ENCODE measurements at places on chromosomes 3 and 15.

- DNase-seq: no peak
These were observed 1.1 kb upstream of the MCCC1 start for GRCh38 chr3:183100376-183100775.

DNA sequence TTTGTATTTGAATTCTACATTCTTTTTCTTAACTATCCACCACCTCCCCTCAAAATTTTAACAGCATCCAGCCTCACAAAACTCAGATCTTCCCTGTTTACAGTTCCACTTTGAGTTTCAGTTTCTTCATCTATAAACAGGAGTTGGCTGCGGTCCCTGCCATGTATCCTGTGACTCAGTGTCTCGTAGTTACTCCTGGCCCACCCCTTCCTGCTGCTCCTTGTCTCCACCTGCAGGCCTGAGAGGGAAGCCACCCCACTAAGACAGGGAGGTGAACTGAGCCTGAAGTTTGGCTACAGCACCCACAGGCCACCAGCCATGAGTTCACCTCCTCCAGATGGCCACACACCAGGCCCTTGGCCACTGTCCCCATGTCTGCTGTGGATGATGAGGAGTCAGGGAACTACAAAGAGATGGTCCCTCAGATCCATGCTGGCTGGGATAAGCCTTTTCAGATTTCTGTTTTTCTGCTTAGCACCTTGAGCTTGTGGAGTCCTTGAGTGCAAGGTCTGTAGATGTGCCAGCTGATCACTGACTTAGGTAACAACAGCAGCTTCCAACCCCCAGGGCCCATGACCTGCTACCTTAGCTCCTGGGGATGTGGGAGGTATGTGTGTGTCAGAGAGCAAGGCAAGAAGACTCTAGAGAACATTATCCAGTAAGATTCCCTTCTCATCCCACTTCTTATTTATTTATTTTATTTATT is 37.5 kb downstream of the CD86 start:
- DNase-seq: peak; percentile 42

DNA sequence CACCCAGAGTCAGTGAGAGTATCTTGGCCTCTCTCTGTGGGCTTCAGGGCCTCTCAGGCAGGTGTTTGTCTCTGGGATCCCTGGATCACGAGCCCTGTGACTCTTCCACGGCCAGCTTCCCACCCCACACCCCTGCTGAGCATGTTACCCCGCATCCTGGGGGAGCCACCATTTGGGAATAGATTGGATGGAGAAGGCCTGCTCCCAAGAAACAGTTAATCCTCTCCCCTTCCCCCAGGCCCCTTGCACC is 15.5 kb upstream of the SRP14 start:
- no peak for DNase-seq

DNA sequence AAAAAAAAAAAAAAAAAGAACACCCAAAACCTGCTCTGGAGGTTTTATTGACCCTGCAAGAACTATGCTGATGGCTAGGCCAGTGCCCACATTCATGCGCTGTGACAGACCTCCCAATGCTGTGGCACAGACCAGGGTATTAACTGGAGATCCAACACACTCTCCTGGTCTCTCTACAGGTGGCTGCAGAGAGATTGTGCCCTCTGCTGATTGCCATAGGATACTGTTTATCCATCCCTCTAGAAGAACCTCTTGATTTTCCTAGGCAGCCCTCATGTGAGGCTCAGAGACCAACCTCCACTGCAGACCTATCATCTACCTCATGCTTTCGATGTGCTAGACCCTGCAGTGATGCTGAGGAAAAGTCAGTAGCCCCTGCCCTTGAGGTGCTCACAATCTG is 125.5 kb upstream of the TRIM42 start:
- DNase-seq: no peak

DNA sequence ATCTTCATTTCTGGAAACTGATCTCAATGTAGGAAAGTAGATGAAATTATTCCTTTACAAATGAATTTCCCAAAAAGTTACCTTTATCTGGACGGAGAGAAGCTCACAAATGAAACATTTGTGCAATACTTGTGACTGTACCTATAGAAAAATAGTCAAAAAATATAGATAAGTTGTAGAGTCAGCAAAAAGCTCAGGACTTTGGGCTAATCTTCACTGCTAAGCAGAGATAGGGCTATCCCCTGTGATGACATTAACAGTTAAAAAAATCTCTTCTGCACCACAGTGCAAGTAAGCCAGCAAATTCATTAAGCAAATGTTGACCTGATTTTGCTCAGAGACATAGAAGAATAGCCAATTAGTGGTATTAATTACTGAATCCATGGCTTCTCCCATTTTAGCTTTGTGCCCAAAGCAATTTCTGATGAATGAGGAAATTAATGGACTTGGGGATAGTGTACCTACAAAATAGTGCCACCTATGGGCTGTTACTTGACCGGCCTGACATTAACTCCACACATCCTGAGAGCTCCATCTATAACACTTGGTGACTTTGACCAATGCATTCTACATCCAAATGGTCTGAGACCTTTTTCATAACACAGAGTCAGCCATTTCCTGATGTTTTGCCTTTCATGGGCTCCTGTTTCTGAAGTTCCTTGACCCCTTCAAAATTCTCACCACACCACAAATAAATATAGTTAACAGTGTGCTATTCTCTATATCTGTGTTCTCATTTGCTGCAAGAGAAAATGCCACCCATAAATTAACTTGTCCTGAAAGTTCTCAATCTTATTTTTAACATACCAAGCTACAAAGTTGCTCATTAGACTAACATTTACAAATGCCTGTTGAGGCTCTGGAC is 105.0 kb downstream of the SSR3 start:
- DNase-seq: no peak

DNA sequence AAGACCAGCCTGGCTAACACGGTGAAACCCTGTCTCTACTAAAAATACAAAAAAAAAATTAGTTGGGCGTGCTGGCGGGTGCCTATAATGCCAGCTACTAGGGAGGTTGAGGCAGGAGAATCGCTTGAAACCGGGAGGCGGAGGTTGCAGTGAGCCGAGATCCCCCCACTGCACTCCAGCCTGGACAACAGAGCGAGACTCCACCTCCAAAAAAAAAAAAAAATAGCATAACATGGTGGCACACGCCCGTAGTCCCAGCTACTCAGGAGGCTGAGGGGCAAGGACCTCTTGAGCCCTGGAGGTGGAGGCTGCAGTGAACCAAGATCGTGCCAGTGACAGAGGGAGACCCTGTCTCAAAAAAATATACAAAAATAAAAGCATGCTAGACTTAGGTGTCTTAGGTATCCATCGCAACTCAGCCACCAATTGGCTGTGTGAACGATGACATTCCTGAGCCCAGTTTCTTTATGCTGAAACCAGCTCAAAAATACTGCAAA is 6.2 kb downstream of the PLCH1 start:
- DNase-seq: no peak

DNA sequence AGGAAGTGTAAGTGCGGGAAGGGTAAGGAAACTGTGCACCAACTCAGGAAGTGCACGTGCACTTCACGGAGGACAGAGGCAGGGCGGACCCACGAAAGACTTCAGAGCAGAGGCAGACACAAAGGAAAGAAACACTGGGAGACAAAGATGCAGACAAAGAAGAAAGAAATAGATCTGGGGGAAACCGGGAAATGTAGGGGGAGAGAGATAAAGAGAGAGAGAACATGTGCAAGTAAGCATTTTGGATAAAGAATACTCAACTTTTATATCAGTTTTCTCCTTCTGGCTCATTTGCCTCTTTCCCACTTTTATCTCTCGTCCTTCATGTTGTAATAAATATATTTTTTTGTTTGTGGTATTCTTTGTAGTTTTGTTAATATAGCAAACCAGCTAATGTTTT is 204.2 kb downstream of the WDR72 start:
- no peak for DNase-seq

DNA sequence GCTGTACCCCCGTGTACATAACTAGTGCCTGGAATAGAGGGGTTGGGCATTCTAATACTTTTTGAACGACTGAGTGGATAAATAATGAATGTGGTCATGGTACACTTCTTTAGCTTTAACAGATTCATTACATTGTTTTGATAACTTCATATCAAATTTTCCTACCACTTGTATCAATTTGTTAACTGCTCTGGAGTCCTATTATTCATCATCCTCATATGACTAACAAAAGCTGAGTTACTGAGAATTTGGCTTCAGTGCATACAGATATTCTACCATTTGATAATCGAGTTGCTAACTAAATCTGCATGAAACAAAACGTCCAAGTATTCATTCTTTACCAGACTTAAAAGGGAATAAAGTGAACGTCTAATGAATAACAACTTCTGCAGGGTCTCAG is 31.7 kb downstream of the FRMD5 start:
- DNase-seq: no peak

- peak; percentile 33 for DNase-seq
These were observed 169.9 kb downstream of the XXYLT1 start for GRCh38 chr3:195101001-195101583.

DNA sequence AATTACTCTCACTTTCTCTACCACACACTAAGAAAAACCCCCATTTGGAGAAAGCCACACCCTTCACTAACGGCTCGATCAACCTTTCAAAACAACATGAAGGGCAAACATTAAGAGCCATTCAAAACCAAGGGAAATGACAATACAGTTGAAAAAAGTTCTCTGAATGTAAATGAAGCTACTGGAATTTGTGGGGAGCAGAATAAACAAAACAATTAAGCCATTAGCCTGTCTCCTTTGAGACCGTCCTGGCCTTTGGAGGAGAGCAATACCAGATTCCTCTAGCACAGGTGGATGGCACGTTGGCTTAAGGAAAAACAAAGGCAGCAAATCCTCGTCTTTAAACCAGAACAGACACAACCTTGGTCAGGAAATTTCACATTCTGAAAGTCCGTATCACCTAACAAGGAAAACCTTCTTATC is 18.7 kb downstream of the MYO1E start:
- no peak for DNase-seq
